Mucosa of gallbladder (tissue), 1 donor: ENCODE measurements at places on chromosomes 1 and 21.

DNA sequence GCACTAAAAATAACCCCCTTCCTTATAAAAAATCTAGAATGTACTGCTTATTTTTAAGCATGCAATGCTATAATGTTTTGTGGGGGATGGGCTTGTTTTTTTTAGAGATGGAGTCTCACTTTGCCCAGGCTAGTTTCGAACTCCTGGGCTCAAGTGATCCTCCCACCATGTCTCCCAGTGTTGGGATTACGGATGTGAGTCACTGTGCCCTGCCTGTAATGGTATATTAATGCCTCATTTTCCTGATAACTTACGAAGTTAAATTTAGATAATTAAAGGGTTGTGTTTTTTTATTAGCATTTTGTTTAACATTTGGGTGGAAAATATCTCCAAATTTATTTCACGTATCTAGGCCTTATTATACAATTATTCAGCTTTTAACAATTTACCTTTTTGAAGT is 6.5 kb downstream of the RNF11 start:
- no peak for DNase-seq

DNA sequence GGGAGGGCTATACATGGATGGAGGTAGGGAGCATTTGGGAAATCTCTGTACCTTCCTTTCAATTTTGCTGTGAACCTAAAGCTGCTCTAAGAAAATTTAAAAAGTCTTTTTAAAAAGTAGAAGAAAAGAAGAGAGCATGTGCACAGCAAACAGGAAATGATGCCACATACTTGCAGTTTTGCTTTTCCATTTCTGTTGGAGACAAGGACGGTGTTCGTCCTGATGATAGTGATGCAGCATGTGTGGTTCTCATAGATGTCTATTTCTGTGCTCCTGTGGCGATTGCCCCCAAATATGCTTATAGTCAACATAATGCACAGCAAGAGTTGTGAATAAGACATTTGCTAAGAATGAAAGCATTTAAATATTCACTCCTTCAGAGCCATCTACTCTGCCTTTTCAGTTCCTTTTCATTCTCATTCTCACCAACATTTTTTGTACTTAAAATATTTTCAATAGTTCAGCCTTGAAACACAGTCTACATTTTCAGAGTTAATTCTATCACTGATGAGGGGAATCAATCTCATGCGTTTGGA is 66.6 kb downstream of the LRRC8C start:
- DNase-seq: no peak

- peak; percentile 11 for DNase-seq
Observed at GRCh38 chr1:11458811-11459275, 20.1 kb upstream of the DISP3 start.

DNA sequence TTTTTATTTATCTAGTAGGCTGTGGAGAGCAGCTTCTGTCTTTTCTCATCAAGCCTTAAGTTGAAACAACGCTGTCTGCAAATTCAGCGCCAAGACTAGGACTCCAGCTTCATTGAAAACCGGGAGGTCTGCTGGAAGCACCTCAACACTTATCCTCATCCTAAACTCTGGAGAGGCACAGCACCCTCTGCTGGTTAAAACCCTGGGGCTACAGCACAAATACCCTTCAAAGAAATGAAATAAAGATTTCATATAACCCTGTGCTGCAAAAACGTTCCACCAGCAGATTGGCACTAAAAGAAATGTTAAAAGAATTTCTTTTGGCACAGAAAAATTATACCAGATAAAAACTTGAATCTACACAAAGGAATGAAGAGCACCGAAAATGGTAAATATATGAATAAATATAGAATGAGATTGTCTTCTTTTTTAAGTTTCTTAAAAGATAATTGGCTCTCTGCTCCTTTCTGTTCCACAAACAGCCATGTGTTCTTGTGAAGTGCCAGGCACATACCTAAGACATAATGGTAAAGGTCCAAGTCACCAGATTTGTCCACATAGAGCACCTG is 227.7 kb upstream of the SAMSN1 start:
- DNase-seq: peak; percentile 57

- no peak for DNase-seq
Observed at GRCh38 chr1:175494950-175495349, 248.4 kb downstream of the TNR start.

GRCh38 chr1:33244809-33245186 is 11.5 kb upstream of the ZNF362 start:
- no peak for DNase-seq

GRCh38 chr1:40185951-40186864 is 25.0 kb downstream of the RLF start:
- no peak for DNase-seq

GRCh38 chr1:3547055-3548005 is 64.0 kb downstream of the MEGF6 start:
- no peak for DNase-seq

DNA sequence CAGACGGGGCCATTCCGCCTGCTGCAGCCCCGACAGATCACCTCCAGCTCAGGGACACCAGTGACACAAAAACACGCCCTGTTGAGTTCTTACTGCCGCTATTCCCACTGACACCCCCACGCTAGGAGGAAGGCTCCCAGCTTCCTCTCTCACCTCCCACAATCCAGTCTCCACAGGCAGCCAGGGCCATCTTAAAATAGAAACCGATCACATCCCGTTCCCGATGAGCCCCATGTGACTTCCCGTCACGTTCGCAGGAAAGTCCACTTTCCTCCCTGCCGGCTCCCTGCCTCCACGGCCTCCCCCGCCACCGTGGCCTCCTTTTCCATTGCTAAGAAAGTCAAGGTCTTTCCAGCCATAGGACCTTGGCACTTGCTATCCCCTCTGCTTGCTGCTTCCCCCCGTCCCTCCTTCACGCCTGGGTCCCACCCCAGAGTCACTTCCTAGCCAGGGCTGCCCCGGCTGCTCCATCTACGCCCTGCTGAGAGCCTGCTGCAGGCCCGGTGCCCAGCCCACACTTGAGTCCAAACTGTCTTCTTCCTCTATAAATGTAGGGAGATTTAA is 24.0 kb upstream of the DDOST start:
- no peak for DNase-seq
